ENCODE measurements at places on chromosomes 4 and X.

DNA sequence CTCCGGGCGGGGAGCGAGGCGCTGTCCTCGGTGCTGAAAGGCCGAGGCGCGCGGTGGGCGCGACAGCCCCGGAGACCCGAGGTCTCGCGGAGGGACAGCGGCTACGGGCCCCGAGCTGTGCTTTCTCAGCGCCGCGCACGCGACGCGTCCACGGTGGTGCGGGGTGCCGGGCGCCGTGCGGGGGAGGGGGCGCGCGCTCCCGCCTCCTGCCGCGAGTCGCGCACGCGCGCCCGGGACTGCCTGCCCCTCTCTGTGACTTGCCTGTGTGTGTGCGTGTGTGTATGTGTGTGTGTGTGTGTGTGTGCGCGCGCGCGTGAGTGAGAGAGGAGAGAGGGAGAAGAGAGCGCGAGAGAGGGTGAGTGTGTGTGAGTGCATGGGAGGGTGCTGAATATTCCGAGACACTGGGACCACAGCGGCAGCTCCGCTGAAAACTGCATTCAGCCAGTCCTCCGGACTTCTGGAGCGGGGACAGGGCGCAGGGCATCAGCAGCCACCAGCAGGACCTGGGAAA, at the start of gene GRIA2:
Gene GRIA2 (plus strand): TSS at position 358 of the 511 bp plus-strand sequence. CDS start 315 bp downstream, outside the sequence.
- DNase-seq, result no peak

DNA sequence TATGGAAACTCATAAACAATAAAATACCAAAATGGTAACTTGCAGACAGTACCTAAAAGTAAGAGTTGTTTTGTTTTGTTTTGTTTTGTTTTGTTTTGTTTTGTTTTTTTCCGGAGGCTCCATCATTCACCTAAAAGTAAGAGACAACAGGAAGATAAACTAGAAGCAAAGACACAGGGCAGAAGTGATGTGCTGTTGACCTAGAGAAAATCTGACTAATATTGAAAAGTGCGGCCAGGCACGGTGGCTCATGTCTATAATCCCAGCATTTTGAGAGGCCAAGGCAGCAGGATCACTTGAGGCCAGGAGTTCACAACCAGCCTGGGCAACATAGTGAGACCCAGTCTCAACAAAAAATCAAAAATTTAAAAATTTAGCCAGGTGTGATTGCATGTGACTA, 5.6 kb upstream of the CENPC start:
- no peak for DNase-seq

DNA sequence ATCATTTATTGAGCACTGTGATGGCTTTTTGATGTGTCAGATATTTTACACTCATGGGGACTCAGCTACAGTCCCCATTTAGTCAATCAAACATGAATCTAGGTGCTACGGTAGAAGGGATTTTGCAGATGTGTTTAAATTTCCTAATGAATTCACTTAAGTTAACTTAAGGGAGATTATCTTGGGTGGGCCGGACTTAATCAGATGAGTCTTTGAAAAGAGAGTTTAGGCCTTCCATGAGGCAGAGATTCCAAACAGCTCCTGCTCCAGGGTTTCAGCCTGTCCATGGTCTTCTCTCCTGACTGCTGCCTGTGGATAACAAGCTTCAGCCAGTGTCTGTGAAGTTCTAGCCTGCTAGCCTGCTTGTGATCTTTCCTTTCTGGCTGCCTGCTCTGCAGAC, 202.4 kb downstream of the IDS start:
- no peak for DNase-seq

DNA sequence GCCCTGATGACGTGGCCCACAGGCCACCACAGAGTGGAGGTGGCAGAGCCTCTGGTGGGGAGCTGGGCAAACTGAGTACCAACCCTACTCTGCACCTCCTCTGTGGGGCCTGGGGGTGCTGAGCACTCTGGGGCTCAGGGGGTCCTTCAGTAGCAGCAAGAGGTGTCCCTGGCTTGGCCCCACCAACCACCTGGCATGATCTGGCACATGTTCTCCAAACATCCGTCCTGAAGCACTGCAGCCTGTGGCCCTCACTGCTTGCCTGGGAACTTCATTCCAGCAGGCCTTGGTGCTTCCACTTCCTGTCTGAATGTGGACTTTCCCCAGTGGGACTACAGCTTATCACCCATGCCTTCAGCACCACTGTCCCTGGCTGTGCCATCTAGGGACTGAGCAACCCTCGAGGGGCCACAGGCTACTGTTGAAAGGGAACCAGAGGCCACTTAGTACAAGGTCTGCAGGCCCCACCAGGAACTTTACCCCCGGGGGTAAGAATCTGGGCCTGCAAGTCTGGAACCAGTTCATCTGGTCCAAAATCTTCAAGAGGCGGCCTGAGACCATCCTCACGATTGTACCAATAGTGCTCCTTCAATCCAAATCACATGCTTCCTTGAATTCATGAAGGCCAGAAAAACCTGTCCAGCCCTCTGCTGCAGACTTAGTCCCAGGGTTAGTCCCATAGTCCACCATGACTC, 13.2 kb downstream of the TNIP2 start:
- no peak for DNase-seq

DNA sequence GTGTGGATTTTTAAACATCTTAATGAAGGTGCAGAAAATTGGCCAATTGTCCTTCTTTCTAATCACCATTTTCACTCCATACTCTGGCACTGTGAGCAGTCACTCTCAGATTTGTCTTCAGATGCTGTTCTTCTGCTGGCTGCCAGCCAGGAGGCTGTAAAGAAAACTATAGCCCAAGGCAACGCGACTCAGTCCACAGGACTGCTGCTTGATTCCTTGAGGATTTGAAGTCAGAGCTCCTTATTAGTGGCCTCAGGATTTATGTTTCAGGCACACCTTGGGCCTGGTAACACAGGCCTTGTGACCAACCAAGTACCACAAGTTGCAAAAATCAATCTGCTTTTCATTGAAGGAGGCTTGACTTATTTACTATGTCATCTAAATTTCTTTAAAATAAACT, 342.6 kb downstream of the GPM6A start:
- no peak for DNase-seq

- DNase-seq, result no peak
Measured at GRCh38 chrX:15336023-15336413, 695 bp upstream of the PIGA start.

GRCh38 chr4:169033660-169034059, 23.6 kb upstream of the CBR4 start:
- no peak for DNase-seq

GRCh38 chrX:96576368-96576767, 108.3 kb upstream of the DIAPH2 start:
- DNase-seq, result no peak
